ENCODE measurements at places on chromosomes 11 and 22. TPM values are rescaled to one million over a fixed set of nuclear protein-coding genes. Genes with fewer than 3 reads are reported as not detected.

MMP11 gene
- 6.3 TPM for total RNA-seq

PRAME gene
- not detected for total RNA-seq

ARHGEF17 gene
- total RNA-seq = 19.3 TPM

UBQLN3 gene
- total RNA-seq = 0.52 TPM

PARVG gene
- 3.1 TPM for total RNA-seq

KDELR3 gene
- 32.9 TPM for total RNA-seq

SPDYC gene
- not detected for total RNA-seq

APOA4 gene
- 0.52 TPM for total RNA-seq

PATE4 gene
- not detected for total RNA-seq

PDE2A gene
- 12.0 TPM for total RNA-seq

GAB4 gene
- total RNA-seq = not detected
